CD8-positive, alpha-beta memory T cell (primary cell): ENCODE measurements at places on chromosomes 3 and 15.

GRCh38 chr3:105688821-105689220 is 180.0 kb downstream of the CBLB start:
- DNase-seq, result no peak

DNA sequence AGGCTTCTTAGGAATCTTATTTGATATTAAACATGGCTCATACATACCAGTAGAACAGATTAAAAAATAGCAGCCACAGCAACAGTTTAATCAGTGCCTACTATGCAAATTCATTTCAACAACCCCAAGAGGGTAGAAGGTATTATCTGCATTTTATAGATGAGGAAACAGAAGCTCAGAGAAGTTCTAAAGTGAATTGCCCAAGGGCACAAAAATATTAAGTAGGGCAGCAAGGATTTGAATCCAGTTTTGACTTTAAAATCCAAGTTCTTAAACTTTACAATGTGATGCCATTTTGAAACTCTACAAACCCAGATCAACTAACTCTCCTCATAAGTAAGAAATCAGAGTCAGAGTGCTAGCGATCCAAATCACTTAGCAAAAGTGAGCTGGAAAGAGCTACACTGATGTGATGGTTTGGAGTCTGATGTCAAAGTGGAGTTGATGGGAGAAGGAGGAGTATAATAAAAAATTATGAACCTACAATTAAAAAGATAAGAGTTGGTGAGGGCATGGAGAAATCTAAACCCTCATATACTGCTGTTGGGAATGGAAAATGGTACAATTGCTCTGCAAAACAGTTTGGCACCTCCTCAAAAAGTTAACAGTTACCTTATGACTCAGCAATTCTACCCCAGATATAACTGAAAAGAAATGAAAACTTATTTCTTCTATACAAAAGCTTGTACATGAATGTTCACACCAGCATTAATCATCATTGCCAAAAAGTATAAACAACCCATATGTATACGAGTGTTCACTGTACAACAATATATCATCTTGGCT is 51.0 kb upstream of the PLXND1 start:
- DNase-seq, result no peak

- no peak for DNase-seq
Observed at GRCh38 chr15:83320404-83320803, 35.9 kb upstream of the BNC1 start.

DNA sequence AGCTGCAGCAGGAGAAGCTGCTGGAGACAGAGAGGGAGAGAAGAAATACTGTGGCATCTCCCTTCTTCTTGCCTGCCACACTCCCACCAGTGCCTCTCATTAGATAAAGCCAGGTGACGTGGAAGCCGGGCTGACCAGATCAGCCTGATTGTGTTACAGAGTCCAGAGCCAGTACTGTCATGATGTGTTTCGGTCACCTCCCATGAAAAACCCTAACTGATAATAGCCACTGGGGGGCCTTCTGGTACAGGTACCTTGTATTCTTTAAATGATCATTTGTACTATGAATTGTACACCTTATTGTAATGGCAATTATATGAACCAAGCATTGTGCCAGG is 125.8 kb upstream of the TMEM108 start:
- no peak for DNase-seq

DNA sequence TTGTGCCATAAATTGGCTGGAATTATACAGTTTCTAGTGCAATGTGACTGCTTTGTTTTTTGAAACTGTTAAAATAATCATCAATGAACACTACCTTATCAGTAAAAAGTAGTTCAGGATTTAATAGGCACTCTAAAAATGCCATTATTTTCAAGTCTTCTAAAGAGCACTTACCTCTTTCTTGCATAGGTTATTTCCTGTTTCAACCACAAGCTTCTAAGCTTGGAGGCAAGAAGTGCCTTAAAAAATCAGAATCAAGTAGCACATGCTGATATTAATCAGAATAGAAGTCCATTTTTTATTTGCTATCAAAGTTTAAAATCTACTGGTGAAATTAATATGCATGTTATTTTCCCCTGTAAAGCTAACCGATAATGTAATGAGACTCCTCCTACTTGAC is 991.6 kb downstream of the CADM2 start:
- DNase-seq, result no peak

DNA sequence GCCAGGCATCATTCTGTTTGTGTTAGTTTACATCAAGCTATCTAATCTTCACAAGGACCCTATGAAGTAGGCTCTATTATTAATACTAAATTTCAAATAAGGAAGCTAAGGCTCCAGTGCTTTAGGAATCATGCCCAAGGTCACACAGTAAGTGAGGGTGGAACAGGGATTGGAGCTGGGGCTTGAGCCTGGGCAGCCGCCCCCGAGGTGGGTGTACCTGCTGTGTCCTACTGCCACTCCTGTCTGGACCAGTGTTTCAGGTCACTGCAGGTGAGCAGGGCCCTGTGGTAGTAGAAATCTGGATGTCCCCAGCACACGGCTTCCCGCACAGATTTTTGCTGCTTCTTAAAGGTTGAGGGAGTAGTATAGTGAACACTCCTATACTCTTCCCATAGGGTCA is 6.5 kb downstream of the KLF13 start:
- no peak for DNase-seq

GRCh38 chr15:63668601-63669000 is 71.4 kb downstream of the FBXL22 start:
- DNase-seq, result peak; percentile 45

DNA sequence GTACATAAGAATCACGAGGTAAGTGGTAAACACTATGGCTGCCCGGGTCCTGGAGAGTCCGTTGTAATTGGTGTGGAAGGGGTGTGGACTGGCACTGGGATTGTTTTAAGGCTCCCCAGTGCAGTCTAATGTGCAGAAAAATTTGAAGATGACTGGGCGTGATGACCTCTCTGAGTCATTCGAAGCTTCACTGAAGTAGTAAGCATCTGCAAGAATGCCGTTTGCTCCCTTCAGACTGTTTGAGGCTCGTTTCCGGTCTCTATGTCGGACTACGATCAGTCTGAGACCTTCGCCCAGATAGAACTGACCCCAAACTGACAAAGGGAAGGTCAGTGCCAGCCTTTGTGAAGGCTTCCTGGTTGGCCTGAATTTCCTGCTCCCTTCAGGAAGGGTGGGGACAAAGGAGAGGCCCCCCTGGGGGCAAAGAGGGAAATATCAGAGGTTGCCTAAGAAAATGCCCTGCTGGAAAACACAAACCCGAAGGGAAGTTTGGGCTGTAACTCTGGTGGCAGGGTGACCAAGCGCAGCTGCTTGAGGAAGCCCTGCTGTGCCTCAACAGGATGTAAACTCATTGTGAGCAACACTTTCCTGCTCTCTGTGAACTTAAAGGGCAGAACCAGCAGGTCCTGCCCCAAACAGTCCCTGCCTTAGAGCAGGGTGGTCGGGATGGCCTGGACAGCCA is 34.6 kb downstream of the BTD start:
- no peak for DNase-seq

DNA sequence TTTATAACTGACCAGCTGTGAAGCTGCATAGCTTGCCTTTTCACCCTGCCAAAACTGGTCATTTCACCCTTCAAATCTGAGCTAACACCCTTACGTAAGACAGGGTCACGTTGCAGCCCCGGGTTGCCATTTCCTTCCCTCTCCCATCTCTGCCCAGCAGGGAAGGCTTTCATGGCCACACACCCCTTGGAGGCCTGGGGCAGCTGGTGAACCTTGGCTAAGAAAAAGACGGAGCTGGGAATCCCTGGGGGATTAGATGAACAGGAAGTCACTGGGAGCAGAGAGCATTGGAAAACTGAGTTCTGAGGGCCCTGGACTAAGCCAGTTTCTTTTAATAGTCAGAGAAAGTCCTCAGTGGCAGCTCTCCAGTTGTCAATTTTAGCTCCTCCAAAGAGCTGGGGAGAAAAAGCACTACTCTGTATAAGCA is 67.8 kb downstream of the TTC23 start:
- no peak for DNase-seq

- DNase-seq, result no peak
Observed at GRCh38 chr3:194874206-194874605, 188.5 kb downstream of the FAM43A start.

- DNase-seq, result no peak
Observed at GRCh38 chr3:155753038-155753639, 8.3 kb upstream of the PLCH1 start.

DNA sequence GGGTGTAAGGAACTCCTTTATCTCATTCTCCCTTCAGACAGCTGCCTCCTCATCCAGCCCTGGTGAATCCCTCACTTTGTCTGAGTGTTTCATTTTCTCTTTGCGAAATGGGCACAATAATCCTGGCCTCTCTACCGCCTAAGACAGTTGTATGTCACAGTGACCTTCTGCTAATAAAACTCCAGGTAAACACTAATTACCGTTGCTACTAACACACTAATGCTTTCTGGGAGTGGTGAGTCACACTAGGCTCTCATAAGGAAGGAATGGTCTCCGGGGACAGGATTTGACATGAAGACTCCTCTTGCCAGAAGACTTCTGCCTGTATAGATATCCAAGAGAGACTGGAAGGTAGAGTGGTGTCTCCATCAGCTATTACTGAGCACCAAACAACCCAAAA is 71.7 kb upstream of the SNRK start:
- DNase-seq, result no peak

DNA sequence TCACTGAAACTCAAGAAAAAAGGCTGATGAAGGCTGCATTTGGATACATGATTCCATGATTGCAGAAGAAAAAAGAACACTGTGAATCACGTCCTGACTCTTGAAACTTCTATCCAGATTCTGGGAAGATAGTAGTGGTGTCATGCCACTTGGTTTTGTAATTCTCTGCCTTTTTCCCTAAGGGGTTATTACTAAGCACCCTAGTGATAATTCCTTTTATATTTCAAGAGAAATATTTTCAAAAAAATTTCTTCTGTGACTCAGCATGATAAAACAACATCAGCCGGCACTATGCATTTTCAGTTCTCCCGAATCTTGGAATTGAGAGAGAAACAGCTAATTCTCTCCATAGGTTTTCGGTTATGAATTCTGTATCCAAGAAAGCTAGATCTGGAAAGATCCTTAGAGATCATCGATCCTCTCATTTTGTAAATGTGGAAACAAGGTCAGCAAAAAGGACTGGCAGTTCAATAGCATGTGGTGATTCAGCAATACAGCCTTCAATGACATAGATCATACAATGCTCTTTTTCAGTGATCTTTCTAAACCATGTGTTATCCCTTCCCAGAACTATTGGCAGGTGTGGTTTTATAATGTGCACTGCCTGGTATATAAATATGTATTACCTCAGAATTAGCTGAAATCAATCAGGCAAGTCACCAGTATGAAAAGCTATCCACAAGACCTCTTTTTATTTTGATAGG is 42.6 kb upstream of the TP63 start:
- DNase-seq, result no peak

DNA sequence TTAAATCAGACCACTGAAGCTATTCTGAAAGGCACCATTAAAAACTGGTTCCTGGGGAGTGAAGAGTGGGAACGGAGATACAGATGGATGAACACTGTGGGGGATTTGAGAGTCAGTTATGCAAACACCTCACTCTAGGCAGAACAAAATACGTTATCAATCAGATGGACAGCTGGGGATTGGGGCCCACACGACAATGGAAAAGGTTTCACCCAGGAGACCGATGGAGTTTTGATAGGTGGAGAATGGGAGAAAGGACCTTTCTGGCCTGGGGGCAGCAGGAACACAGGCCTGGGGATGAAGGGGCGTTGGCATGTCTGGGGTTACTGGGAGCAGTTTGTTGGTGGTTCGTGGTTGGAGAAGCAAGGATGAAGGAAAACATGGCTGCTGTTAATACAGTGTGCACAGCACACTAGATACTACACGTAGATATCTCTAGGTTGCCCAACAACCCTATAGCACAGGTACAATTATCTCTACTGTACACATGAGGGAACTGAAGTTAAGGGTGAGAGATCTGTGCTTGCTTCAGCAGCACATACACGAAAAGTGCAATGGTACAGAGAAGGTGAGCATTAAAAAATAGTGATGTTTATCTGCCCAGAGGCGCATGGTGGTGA is 16.5 kb downstream of the ST6GAL1 start:
- DNase-seq, result no peak

DNA sequence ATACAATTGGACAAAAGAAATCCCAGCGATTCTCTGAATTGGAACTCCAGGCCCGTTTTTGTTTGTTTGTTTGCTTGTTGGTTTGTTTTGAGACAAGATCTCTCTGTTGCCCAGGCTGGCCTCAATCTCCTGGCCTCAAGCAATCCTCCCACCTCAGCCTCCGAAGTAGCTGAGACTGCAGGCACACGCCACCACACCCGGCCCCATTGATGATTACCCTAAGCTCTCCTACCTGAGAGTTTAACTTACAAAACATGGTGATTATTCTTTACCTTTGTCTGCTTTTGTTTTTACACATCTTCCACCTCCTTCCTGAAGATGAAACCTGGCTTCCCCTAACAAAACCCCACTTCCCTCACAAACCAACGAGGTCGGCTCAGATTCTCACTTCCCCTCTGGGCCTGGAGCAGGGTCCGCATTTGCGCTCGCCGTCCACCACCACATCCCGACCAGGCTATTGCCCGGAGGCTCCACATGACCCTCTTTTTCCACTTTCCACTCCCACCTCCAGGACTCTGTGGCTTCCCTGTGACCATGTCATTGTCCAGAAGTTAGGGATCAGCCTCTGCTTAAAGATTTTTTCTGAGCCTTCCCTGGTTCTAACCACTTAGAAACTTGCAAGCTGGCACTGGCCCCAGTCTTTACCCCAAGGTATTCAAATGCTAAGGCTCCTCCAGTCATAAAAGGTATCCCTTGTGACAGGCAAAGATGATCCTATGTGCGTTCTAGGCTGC is 14.8 kb downstream of the KLHL6 start:
- no peak for DNase-seq

DNA sequence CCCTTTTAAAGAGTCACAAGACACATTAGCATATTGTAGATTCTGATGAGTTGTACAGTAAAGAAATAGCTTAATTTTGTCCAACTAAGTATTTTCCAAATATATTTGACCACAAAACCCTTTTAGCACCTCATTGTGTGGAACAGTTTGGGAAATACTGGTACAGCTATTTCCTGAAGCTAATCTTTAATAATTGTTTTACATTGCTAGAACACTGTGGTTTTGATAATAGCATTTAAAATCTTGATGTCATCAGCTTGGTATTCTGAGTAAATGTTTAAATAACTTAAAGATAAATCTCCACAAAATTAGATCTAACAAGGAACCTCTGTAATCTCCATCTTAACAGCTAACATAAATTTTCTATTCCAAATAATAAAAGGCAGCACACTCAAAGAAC is 140.0 kb upstream of the MLF1 start:
- no peak for DNase-seq

GRCh38 chr3:150721285-150722130 is 17.8 kb upstream of the ERICH6 start:
- no peak for DNase-seq

GRCh38 chr3:13709706-13710105 is 160.8 kb downstream of the FBLN2 start:
- DNase-seq, result no peak

DNA sequence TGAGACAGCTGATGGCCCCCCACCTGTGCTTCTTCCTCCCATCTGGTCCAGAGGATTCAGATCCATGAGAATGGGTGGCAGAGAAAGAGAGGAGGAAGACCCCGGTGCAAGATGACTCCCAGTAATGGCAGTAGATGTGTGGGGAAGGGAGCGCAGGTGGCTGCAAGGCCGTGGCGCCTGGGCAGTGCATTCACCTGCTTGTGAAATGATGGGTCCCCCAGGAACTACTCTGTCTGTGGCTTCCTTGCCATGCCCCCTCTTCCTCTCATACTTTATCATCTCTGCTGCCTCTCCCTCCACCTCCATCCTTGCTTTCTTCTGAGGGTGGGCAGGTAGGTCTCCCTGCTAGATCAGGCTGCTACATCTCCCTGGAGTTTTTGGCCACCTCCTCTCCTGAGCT is 23.3 kb downstream of the ZNF710 start:
- no peak for DNase-seq

- DNase-seq, result no peak
Observed at GRCh38 chr3:8571256-8571655, 69.6 kb downstream of the LMCD1 start.

GRCh38 chr15:98728811-98729160 is 80.4 kb downstream of the IGF1R start:
- DNase-seq, result no peak
